CD4-positive, CD25-positive, alpha-beta regulatory T cell (primary cell): ENCODE measurements at places on chromosomes 1 and 21.

DNA sequence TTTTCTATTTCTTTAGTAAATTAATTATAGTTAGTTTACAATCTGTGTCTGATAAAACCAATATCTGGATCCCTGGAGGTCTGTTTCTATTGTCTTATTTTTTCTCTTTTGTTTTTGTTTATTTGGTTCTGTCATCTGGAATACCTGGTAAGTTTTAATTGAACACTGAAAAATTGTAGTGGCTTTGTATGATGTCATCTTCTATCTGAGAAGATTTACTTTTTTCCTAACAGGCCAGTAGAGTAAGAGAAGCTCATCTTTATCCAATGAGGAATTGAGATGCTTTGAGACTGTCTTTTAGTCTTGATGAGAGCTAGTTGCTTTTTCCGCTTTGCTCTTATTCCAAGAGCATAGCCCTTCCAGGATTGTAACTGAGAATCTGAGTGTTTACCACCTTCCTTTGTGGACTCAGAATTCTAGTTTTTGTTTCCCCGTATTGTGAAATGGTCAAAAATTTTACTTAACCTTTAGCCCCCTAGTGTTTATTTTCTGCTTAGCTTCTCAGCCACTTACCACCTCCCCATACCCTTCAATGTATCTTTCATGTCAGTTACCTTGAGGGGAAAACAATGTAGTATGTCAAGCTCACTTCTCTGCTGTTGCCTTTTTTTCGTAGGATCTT lies 25.0 kb downstream of the PTGFRN start:
- H3K36me3 ChIP-seq: no peaks in the 10 kb centered on the region
- H3K4me3 ChIP-seq: no peak overlapping the region
- H3K27ac ChIP-seq: no peak overlapping the region
- DNase-seq: peak; percentile 29

DNA sequence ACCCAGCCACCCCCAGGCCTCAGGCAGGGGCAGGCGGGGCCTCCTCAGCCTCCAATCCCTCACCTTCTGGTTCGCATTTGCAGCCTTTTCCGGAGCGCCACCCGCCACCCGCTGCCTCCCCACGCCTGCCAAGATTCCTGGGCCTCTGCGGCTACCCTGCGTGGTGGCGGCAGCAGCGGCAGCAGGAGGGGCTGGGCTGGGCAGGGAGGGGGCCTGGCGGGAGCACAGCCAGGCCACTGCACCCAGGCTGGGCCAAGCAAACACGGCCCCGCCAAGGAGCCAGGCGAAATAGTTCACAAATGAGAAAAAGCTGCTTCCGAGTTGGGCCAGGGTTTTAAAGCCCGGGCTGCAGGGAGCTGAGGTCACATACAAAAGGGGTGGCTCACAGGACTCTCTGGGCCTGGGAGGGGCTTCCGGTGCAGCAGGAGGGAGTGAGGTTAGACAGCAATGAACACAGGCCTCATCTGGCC lies 9.8 kb downstream of the COL8A2 start:
- no peaks in the 10 kb centered on the region for H3K4me1 ChIP-seq
- H3K27me3 ChIP-seq: no peaks in the 10 kb centered on the region
- DNase-seq: no peak
- no peak overlapping the region for H3K4me3 ChIP-seq

DNA sequence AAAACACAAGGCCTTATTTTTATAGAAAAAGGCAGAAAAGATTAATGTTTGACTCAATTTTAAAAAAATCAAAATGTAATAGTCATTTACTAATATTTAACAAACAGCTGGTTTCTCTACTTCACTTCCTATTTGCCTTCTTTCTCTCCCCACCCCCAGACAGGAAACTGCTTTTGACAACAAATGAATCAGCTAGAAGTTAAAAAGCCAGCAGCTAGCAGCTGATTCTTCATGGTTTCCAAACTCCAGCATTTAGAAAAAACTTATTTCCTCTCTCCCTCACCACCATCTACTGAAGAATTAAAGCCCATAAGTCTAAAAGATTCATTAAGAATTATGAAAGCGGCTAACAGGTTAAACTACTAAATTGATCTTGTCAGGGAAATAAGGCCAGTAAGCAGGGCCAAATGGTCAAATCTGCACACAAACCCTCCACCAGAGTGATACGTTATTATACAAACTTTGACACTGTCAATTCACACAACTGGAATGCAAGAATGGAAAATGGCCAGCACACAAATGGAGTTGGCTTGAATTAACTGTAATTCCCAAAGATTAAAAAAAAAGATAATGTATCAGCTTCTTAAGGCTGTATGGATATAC lies 4.0 kb downstream of the WDR26 start:
- H3K4me1 ChIP-seq: peaks cover 63% of the 10 kb centered on the region
- no peaks in the 10 kb centered on the region for H3K27me3 ChIP-seq
- peak overlapping the region; percentile 90 for H3K27ac ChIP-seq
- H3K4me3 ChIP-seq: peak overlapping the region; percentile 91
- peaks cover 17% of the 10 kb centered on the region for H3K36me3 ChIP-seq
- peak; percentile 71 for DNase-seq

DNA sequence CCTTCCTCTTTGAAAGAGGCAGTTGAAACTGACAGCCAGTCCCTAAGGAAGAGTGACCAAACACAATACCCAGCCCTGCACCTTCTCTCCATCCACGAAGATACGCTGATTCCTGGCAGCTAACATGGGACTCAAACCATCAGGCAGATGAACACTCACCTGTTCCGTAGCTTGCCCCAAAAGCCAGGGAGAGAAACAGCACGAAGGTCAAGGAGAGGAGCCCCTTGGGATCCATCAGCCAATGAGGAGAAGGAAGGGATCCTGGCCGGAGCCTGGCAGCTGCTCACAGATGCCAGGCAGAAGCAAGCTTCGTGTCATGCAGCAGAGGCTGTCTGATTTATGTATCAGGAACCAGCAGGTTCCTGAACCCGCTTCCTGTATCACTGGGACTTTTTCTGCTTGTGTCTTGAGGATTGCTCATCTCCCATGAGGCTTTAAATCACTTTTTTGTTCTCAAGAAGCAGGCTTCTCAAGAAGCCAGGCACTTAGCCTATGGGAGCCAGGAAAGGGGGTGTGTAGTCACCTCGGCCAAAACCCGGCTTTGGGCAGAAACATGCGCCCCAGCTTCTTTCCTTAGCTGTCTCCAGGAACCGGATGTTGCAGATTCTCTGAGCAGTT lies at the start of gene SLAMF1:
SLAMF1 (minus strand) TSS at position 334 of the 618 bp plus-strand sequence; CDS start at position 235, 99 bp downstream.
- peak within 1 kb of the TSS; percentile 99 for H3K4me3 ChIP-seq
- H3K27ac ChIP-seq: peak within 1 kb of the TSS; percentile 78
- H3K36me3 ChIP-seq: no peaks in the 10 kb centered on the region
- DNase-seq: peak; percentile 22
- H3K27me3 ChIP-seq: no peaks in the 10 kb centered on the region
- peaks cover 47% of the 10 kb centered on the region for H3K4me1 ChIP-seq

GRCh38 chr1:189315035-189315901 lies 1162.4 kb downstream of the BRINP3 start:
- H3K4me3 ChIP-seq: no peak overlapping the region
- no peaks in the 10 kb centered on the region for H3K36me3 ChIP-seq
- no peak for DNase-seq
- no peak overlapping the region for H3K27ac ChIP-seq

DNA sequence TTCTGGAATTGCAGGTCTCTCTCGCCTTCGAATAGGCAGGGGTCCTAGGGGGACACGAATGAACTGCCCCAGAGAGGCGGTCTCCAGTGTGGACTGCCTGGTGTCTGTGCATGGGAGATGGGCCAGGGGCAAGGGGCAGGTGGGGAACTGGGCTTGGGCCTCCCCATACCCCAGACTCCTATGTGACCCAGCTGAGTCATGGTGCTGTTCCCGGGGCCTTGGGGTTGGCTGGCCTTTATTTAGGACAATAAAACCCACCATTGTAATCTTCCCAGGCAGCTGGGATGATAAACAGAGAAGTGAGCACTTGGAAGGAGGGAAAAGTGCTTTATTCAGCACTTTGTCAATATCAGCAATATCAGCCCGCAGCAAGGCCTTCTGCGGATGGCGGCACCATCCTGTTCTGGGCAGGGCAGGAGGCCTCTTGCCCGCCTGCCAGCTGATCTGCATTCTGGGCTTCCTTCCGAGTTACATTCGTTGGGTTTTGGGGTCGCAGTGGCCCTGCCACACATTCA lies 209.0 kb upstream of the TMEM51 start:
- no peaks in the 10 kb centered on the region for H3K4me1 ChIP-seq
- DNase-seq: no peak
- no peak overlapping the region for H3K4me3 ChIP-seq
- no peak overlapping the region for H3K27ac ChIP-seq
- H3K27me3 ChIP-seq: no peaks in the 10 kb centered on the region
- H3K36me3 ChIP-seq: no peaks in the 10 kb centered on the region

- no peaks in the 10 kb centered on the region for H3K36me3 ChIP-seq
- no peaks in the 10 kb centered on the region for H3K27me3 ChIP-seq
- H3K27ac ChIP-seq: no peak overlapping the region
- no peak for DNase-seq
- H3K4me3 ChIP-seq: no peak overlapping the region
Measured at GRCh38 chr1:162956922-162957321, 95.9 kb upstream of the CCDC190 start.

DNA sequence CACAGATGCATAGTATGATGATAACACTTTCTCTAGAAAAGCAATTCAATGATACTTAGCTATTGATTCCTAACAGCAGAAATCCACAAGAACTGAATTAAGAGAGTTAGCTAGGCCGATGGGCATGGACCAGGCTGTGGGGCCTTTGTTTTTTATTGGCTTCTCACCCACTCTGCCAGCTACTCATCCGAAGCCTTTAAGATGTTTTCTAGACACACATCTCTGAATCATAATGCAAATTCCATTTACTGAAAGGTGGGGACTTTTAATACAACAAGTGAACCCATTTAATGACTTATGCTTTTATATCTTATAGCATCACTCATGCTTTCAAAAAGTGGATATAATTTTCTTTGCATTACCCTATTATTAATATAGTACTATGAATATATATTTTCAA lies 170.2 kb downstream of the RUNX1 start:
- H3K27me3 ChIP-seq: no peaks in the 10 kb centered on the region
- no peak for DNase-seq
- no peak overlapping the region for H3K27ac ChIP-seq

DNA sequence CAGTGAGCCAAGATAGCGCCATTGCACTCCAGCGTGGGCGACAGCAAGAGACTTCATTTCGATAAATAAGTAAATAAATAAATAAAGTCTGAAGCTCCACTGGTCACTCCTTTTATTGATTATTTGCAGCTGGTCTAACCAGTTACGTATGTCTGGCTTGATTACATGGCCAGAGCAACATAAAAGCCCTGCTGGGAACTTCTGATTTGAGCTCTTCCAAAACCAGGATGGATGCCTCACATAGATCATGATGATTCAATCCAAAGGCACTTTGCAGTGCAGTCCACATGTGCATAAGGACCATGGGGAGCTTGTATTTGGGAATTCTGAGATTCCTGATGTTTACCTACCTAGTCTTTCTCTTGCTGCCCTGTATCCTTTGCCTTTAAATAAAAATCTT lies 24.0 kb downstream of the NSUN4 start:
- H3K27me3 ChIP-seq: no peaks in the 10 kb centered on the region
- H3K36me3 ChIP-seq: peaks cover 56% of the 10 kb centered on the region
- H3K27ac ChIP-seq: no peak overlapping the region
- no peaks in the 10 kb centered on the region for H3K4me1 ChIP-seq
- H3K4me3 ChIP-seq: no peak overlapping the region
- DNase-seq: no peak

DNA sequence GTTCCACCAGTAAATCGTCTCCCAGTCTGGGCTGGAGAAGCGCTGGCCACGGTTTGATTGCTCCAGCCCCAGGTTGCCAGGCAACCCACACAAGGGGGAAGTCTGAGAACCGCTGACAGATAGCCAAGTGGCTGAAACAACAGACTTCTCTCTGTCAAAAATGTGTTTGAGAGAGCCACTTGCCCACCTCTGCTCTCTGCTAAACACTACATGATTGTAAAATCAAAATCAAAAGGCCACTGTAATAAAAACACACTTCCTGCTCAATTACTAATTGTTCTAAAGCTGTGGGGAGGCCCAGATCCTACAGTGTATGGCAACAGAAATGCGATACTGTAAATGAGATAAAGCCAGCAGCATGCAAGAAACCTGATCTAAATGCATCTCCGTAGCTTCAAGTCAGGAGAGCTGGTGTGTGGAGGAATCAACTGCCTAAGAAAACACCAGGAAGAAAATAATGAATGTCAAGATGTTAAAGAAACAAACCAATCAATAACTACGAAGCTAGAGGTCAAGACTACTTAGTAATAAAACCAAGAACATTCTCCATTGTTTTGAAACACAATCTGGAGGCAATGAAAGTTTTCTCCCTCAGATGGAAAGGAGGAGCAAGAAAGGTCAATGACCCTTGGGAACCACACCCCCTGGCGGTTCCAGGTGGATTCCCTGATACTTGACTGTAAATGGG lies 121.2 kb downstream of the SLC45A1 start:
- peak overlapping the region; percentile 20 for H3K27ac ChIP-seq
- no peaks in the 10 kb centered on the region for H3K4me1 ChIP-seq
- no peaks in the 10 kb centered on the region for H3K36me3 ChIP-seq
- no peak overlapping the region for H3K4me3 ChIP-seq

DNA sequence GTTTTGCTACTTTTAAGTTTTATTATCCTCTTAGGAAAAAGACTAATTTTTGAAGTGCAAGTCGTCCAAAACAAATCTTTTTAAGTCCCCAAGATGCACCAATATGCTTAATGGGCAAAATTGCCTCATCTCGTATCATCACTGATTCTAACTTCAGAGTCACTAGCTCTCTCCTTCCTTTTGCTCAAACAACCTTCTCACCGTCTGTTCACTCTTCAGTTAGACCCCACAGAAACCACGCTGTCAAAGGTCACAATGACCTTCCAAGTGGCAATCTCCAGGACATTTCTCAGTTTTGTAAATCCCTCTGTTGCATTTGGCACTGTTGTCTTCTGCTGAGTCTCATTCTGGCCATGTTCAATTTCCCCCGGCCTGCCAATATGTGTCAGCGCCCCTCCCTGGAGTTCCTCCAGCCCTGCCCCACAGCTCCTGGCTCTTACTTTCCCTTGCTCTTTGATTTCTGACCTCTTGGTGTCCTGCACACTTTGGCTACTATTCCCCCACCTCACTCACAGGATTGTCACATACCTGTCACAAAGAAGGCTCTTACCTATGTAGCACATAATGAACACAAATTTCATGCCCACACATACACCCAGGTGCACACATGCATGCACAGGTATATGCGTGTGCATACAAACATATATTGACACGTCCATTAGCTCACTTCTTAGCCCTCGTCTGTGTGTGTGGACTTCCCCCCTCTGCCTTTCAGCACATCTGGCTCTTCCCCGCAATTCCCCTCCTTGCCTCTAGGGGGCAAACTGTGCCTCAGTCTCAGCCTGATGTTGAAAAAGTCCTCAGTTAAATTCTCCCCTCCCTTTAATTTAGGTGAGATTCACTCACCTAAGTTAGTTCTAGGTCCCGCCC lies 354.0 kb upstream of the DUSP10 start:
- no peak overlapping the region for H3K4me3 ChIP-seq
- no peak overlapping the region for H3K27ac ChIP-seq
- peaks cover 8% of the 10 kb centered on the region for H3K27me3 ChIP-seq
- H3K36me3 ChIP-seq: no peaks in the 10 kb centered on the region
- DNase-seq: peak; percentile 57
- H3K4me1 ChIP-seq: no peaks in the 10 kb centered on the region

DNA sequence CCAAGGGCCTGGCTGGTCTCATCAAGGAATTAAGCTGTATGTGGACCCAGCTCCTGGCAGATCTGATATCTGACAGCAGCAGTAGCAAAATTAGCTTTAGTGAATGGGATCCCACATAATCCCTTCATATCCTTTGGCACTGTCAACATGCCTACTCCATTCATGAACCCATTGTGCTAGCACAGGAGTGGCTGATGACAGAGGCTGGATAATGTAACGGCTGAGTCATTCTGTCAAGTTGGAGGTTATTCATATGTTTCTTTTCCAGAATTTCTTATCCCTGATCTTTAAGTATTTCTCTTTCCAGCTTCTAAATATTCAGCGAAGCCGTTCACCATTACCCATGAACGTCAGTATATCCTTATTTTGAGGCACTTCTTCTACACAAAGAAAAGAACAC lies 84.3 kb downstream of the EXTL2 start:
- H3K27ac ChIP-seq: no peak overlapping the region
- no peaks in the 10 kb centered on the region for H3K36me3 ChIP-seq
- no peak overlapping the region for H3K4me3 ChIP-seq
